ENCODE measurements at places on chromosomes 13 and 19. TPM values are rescaled to one million over a fixed set of nuclear protein-coding genes. Genes with fewer than 3 reads are reported as not detected.

GRCh38 chr13:112892426-112893206 is 76.4 kb upstream of the MCF2L start:
- no peak for DNase-seq
- H3K4me1 ChIP-seq, result peaks cover 6% of the 10 kb centered on the region
- no peaks in the 10 kb centered on the region for H3K36me3 ChIP-seq
- H3K4me3 ChIP-seq, result no peak overlapping the region
- no peak overlapping the region for H3K27ac ChIP-seq
- peaks cover 11% of the 10 kb centered on the region for H3K27me3 ChIP-seq

DNA sequence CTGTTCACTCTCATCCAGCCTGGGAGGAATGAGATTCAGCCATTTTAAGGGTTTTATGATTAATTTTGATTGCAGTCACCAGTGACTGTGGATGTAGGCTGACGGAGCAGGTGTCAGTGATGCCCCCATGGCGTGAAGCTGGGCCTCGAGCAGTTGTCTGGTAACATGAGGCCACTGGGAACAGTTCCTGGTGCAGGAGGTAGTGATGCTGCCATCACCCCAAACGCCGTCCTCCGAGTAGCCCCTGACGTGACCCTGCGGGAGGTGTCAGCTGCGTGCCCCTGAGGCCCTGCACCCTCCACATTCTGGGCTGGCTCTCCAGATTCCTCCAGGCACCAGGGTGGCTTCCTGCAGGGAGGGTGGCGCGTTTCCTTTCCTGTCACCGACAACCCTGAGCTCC is 277.2 kb downstream of the TEX29 start:
- H3K4me1 ChIP-seq, result no peaks in the 10 kb centered on the region
- no peak for DNase-seq
- no peaks in the 10 kb centered on the region for H3K36me3 ChIP-seq
- no peak overlapping the region for H3K27ac ChIP-seq

- H3K27ac ChIP-seq, result no peak overlapping the region
- no peak overlapping the region for H3K4me3 ChIP-seq
- H3K27me3 ChIP-seq, result no peaks in the 10 kb centered on the region
- no peak for DNase-seq
These were observed 45.0 kb downstream of the KCTD15 start for GRCh38 chr19:33841685-33842084.

- no peak for DNase-seq
- H3K36me3 ChIP-seq, result no peaks in the 10 kb centered on the region
- no peaks in the 10 kb centered on the region for H3K4me1 ChIP-seq
- no peak overlapping the region for H3K27ac ChIP-seq
- no peak overlapping the region for H3K4me3 ChIP-seq
These were observed 10.9 kb upstream of the DNMT1 start for GRCh38 chr19:10205636-10206035.

DNA sequence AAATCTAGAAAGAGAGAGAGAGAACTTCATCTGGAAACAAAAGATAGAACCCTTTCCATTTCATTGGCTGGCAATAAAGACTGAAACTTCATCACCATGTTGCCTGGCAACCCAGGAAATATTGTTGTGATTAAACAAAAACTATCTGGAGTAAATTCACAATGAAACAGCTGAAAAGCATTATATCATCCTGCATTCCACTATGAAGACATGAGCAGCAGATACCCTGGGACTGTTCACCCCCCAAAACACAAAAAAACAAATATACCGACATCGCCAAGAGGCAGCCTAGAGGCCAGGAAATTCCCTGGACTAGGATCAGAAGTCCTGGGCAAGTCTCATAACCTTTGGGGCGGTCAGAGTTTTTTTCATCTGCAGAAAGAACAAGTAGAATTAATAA is 158.3 kb downstream of the FOXO1 start:
- H3K36me3 ChIP-seq, result no peaks in the 10 kb centered on the region
- H3K27me3 ChIP-seq, result no peaks in the 10 kb centered on the region
- peak overlapping the region; percentile 48 for H3K27ac ChIP-seq
- H3K4me3 ChIP-seq, result no peak overlapping the region

DNA sequence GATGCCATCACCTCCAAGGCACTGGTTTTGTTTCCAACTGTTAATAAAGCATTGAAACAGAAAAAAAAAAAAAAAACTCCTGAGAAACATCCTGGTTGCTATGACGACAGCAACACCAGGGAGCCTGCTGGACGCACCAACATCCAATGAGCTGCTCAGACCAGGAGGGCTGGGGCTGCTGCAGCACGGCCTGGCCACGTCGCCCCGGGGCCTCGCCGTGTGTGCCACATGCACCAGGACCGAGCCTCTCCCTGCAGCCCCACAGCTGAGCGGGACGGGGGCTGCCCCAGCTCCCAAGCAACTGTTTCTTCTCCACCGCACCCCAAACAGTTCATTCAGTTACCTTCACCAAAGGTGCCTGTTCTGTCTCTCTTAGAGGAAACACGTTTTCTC is 54.5 kb downstream of the RASA3 start:
- no peak for DNase-seq
- H3K4me1 ChIP-seq, result peaks cover 5% of the 10 kb centered on the region
- H3K4me3 ChIP-seq, result no peak overlapping the region
- no peaks in the 10 kb centered on the region for H3K27me3 ChIP-seq
- H3K36me3 ChIP-seq, result peaks cover 1% of the 10 kb centered on the region
- H3K27ac ChIP-seq, result peak overlapping the region; percentile 64

DNA sequence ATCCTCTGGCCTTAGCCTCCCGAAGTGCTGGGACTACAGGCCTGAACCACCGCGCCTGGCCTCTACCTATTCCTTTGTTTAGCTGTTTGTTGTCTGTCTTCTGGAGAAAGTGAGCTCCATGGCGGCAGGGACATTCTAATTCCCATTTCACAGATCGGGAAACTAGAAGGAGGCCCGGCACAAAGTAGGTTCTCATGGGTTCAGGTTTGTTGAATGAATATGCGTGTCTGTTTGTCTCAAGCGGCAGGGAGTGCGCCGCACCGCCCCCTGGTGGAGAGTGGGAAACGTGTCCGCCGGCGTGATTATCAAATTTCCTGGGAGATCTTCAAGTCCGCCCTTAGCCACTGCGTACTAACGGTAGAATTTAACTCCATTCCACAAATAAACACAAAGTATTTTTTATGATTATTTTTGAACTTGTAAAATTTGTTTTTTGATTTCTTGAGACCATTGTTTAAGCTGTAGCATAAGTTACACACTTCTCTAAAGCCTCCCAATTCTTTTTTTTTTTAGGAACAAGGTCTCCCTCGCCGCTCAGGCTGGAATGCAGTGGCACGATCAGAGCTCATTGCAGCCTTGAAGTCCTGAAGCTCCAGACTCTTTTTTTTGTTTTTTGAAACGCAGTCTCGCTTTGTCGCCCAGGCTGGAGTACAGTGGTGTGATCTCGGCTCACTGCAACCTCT is 8.9 kb upstream of the CCDC9 start:
- H3K27me3 ChIP-seq, result no peaks in the 10 kb centered on the region
- DNase-seq, result no peak
- H3K4me3 ChIP-seq, result no peak overlapping the region
- H3K36me3 ChIP-seq, result no peaks in the 10 kb centered on the region

DNA sequence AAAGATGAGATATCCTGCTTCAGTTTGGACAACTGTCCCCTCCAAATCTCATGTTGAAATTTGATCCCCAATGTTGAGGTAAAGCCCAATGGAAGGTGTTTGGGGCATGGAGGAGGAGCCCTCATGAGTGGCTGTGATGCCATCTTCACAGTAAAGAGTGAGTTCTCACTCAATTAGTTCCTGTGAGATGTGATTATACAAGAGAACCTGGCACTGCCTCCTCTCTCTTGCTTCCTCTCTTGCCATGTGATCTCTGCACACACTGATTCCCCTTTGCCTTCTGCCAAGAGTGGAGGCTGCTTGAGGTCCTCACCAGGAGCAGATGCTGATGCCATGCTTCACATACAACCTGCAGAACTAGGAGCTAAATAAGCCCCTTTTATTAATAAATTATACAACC is 86.9 kb downstream of the HSPH1 start:
- H3K4me1 ChIP-seq, result no peaks in the 10 kb centered on the region
- H3K27ac ChIP-seq, result no peak overlapping the region
- H3K4me3 ChIP-seq, result no peak overlapping the region
- H3K36me3 ChIP-seq, result no peaks in the 10 kb centered on the region
- H3K27me3 ChIP-seq, result no peaks in the 10 kb centered on the region
- no peak for DNase-seq

DNA sequence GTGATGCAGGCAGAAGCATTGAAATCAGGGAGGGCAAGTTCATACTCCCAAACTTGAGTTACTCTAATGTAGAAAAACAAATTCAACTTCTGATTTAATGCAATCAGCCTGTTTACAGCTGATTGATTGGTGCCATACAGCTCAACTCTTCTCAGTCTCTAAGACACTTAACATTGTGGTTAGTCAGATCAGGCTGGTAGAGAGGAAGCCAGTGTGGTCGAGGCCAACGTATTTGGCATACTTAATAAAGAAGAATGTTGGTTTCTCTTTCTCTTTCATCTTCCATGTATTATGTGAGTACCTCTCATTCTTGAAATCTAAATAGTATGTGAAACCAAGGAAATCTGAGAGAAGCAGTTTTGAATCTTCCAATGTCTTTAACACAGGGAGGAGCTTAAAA is 255.0 kb upstream of the SLITRK1 start:
- no peak for DNase-seq
- no peak overlapping the region for H3K27ac ChIP-seq
- H3K4me1 ChIP-seq, result no peaks in the 10 kb centered on the region
- H3K36me3 ChIP-seq, result no peaks in the 10 kb centered on the region
- no peaks in the 10 kb centered on the region for H3K27me3 ChIP-seq
- H3K4me3 ChIP-seq, result no peak overlapping the region

GRCh38 chr19:1360818-1361461 is 22.8 kb upstream of the NDUFS7 start:
- H3K27ac ChIP-seq, result peak overlapping the region; percentile 56
- H3K36me3 ChIP-seq, result peaks cover 57% of the 10 kb centered on the region
- no peaks in the 10 kb centered on the region for H3K27me3 ChIP-seq
- DNase-seq, result no peak

- H3K4me3 ChIP-seq, result no peak overlapping the region
- peaks cover 9% of the 10 kb centered on the region for H3K36me3 ChIP-seq
- no peak for DNase-seq
- no peaks in the 10 kb centered on the region for H3K27me3 ChIP-seq
These were observed 1.7 kb upstream of the LYL1 start for GRCh38 chr19:13104360-13104847.

GRCh38 chr13:32126756-32127155 is 95.2 kb downstream of the FRY start:
- no peaks in the 10 kb centered on the region for H3K36me3 ChIP-seq
- H3K27me3 ChIP-seq, result no peaks in the 10 kb centered on the region
- peaks cover 16% of the 10 kb centered on the region for H3K4me1 ChIP-seq
- no peak overlapping the region for H3K4me3 ChIP-seq

GRCh38 chr19:18399008-18399407 is 1.6 kb upstream of the LRRC25 start:
- no peak overlapping the region for H3K4me3 ChIP-seq
- no peaks in the 10 kb centered on the region for H3K4me1 ChIP-seq
- H3K27me3 ChIP-seq, result peaks cover 4% of the 10 kb centered on the region
- H3K27ac ChIP-seq, result no peak overlapping the region
- DNase-seq, result no peak

DNA sequence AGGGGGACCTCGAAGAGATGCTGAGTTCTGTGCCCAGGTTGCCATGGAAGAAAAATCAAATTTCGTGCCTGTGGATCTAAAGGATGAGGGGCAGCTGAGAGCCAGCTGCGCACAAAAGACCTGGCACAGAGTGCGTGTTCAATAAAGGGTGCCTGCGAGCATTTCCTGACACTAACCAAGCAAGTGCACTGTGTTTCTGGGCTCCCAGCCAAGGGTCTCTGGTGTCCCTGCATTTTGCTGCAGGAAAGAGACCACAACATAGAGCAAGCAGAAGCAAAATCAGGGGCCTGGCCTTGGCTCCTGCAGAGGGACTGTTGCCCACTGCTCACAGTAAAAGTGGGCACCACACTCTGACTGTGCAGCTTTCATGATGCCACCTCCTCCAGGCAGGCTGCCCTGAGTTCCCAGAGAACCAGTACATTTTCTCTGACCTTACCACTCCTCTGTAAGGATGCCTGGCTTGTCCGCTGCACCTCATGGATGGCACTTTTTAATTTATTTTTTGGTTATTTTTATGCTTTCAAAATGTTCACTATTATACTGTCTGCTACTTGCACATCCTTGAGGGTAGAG is 70.8 kb upstream of the GPR12 start:
- H3K4me3 ChIP-seq, result no peak overlapping the region
- no peaks in the 10 kb centered on the region for H3K36me3 ChIP-seq
- DNase-seq, result peak; percentile 41

DNA sequence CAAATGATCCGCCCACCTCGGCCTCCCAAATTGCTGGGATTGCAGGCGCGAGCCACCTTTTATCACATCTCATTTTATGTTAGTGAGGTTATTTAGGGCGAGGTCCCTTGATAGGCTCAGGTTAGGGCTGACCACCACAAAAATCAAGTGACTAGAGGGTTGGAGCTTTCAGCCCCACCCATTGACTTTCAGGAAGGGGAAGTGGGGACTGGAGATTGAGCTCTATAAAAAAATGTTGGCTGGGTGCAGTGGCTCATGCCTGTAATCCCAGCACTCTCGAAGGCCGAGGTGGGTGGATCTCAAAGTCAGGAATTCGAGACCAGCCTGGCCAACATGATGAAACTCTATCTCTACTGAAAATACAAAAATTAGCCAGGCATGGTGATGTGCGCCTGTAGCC is 20.1 kb downstream of the FPR3 start:
- no peak overlapping the region for H3K4me3 ChIP-seq
- no peak for DNase-seq
- H3K4me1 ChIP-seq, result no peaks in the 10 kb centered on the region

GRCh38 chr13:40910324-40911050 is 108.6 kb downstream of the ELF1 start:
- DNase-seq, result no peak
- H3K4me1 ChIP-seq, result no peaks in the 10 kb centered on the region
- H3K4me3 ChIP-seq, result no peak overlapping the region
- H3K27ac ChIP-seq, result no peak overlapping the region
- H3K27me3 ChIP-seq, result no peaks in the 10 kb centered on the region
- H3K36me3 ChIP-seq, result no peaks in the 10 kb centered on the region

DNA sequence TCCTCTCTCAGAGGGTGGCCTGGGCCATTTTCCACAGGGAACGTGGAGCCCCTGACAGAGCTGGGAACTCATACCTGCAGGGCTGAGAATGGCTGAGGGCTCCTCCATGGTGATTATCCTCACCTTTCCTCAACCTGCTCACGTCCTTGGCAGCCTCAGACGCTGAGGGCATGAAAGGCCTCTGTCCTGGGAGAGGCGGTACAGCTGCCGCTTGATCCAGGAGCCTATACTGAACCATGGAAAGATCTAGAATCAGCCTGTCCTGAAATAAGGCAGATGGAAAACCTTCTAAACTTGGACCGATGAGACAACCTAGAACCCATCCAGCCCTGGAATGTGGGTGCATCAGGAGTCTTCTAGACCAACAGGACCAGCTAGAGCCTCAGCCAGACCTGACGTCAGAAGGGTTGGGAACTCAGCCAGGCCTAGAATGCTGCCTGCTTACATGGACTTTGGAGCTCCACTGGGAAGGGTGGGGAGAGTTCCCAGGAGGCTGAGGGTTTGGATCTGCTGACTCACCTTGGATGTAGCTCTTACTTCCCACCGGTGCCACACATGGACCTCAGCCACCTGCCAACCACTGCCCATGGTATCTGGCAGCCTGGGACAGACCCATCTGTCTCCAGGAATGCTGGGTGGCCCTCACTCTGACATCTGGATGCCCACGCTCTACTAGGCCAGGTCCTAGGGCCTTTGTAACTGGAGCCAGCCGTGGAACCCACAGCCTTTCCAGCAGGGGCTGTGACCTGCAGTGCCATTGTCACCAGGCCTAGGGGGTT is 7.5 kb downstream of the KCTD15 start:
- H3K4me3 ChIP-seq, result no peak overlapping the region
- H3K4me1 ChIP-seq, result peaks cover 9% of the 10 kb centered on the region

Gene TSSK6
- not detected for total RNA-seq

Gene FCER2
- not detected for total RNA-seq

Gene GNG7
- total RNA-seq, result 0.96 TPM

Gene RYR1
- 1.5 TPM for total RNA-seq

Gene CGB2
- total RNA-seq, result not detected

Gene MLLT1
- 34.5 TPM for total RNA-seq

Gene PTGIR
- 120 TPM for total RNA-seq

Gene ZSCAN5A
- 13.3 TPM for total RNA-seq

All from ascending aorta (tissue), 2 donors.